Large intestine (tissue), 12 donors: ENCODE measurements at places on chromosomes 4 and X.

DNA sequence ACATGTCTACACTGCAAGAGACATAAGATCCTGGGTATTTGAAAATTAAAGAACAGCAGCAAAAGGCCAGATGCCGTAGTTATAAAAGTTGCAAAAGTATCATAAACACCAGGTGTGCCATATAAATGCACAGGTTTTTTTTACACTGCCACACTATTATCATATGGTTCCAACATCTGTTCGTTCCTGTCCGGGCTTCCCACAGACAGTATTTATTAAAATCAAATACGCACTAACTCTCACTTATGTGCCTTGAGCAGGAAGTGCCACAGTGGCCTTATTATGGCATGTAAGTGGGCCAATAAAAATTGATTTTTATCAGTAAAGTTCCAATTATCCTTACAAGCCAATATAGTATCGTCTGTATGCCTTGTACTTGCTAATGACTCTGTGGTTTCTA lies 873.2 kb downstream of the RPA4 start:
- DNase-seq = peak; percentile 7

- DNase-seq = no peak
These were observed 121.4 kb downstream of the RNF150 start for GRCh38 chr4:141011901-141012315.

DNA sequence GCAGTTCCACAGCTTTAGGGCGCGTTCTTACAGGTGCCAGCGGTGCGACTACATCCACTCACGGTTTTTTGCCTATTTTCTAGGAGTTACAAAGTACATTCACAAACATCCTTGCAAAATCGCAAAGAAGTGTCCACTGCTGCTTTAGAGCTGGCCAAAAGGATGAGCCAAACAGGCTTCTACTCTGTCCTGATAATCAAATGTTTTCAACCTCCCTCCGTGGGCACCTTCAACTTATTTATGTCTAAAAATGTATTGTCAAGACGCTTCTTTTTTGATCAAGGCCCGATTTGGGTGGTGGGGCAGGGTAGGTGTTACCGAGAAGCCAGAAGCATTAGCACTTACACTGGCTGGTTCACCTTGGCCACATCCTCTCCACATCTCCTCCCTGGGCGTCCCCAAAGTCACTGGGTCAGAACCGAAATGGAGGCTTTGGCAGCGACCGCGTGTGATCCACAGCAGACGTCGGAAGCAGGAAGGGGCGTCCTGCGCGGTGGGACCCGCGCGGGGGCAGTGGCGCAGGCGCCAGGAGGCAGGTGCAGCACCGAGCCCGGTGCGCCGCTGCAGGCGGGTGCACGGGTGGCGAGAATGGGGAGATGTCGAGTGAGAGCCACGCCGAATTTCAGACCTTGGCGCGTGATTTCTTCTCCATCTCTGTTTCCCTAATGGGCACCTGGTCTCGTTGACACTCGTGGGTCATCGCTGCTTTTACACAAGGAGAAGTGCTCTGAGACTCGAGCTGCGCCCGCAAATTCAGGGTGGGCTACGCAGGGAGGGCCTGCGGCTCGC lies 16.9 kb downstream of the NKX3-2 start:
- DNase-seq = no peak

DNA sequence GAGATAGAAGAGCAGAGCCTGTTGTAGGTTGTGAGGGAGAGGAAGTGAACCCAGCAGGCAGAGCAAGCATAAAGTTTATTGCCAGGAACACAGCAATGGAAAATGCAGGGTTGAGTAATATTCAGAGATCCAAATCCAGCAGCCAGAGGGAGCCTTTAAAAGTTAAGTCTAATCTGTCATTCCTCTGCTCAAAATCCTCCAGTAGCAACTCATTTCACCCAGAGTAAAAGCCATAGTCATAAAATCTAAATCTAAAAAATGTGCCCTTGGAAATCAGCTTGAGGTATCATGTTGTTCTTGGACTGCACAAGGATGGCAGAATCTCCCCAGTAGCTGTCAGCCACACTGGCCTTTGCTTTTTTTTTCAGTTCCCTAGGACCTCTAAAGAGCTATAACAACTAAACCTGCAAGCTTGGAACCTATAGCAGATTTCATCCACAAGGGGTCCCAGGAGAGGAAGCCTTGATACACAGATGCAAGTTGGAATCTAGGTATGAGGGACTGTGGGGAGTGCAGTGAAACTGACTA lies 62.9 kb upstream of the FRAS1 start:
- no peak for DNase-seq

- no peak for DNase-seq
These were observed 6.0 kb upstream of the CENPE start for GRCh38 chr4:103204111-103204510.

DNA sequence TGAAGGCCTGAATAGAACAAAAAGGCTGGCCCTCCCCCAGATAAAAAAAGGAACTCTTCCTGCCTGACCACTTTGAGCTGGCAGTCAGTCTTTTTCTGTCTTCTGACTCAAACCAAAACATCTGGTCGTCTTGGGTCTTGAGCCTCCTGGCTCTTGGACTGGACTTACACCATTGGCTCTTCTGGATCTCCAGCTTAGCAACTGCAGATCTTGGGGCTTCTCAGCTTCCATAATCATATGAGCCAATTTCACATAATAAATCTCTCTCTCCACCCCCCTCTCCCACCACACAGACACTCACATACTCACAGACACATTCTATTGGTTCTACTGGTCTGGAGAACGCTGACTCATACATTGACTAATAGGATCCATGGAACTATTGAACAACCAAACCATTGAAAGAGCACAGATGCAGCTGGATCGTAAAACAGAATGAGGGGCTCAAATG lies 15.6 kb upstream of the CWH43 start:
- DNase-seq = no peak

GRCh38 chrX:64190136-64190740 lies 15.3 kb downstream of the AMER1 start:
- DNase-seq = no peak

DNA sequence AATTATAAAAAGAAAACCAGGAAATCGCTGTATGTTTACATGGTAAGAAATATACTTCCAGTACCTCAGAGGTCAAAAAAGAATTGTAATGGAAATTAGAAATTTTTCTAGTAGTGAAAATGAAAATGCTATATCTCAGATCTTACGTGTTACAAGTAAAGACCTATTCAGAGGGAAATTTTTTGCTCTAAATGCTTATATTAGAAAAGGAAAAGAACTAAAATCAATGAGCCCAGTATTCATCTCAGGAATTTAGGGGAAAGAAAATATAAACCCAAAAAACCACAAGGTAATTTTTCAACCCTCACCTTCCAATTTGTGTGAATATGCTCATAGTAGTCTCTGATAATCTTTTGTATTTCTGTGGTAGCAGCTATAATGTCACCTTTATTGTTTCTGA lies 145.6 kb downstream of the RAP1GDS1 start:
- no peak for DNase-seq

DNA sequence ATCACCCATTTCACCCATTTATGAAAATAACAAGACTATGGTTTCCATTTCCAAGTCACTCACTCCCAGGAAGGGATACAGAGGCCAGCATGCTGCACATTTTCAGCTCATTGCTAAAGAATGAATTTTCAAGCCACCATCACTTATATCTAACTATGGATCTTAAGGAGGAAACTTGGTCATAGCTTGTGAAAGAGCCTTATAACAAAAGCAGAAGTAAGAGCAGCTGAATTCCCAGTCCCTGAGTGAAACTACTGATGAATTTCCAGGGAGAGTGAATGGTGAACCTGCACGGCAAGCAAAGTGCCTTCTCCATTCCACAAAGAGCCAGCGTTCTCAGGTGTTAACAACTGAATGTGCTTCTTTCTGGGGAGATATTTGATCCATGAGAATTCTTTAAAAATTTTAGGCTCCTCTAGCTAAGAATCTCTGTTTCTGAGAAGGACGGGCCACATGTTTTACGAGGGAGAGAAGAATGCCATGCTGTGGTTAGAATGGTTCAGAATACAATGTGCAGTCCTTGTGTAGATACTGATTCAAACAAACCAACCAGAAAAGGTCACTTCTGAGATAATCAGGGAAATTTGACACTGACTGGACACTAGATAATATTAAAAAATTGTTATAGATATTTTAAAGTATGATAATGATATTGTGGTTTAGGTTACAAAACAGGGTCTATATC lies 24.0 kb downstream of the BTC start:
- DNase-seq = no peak

DNA sequence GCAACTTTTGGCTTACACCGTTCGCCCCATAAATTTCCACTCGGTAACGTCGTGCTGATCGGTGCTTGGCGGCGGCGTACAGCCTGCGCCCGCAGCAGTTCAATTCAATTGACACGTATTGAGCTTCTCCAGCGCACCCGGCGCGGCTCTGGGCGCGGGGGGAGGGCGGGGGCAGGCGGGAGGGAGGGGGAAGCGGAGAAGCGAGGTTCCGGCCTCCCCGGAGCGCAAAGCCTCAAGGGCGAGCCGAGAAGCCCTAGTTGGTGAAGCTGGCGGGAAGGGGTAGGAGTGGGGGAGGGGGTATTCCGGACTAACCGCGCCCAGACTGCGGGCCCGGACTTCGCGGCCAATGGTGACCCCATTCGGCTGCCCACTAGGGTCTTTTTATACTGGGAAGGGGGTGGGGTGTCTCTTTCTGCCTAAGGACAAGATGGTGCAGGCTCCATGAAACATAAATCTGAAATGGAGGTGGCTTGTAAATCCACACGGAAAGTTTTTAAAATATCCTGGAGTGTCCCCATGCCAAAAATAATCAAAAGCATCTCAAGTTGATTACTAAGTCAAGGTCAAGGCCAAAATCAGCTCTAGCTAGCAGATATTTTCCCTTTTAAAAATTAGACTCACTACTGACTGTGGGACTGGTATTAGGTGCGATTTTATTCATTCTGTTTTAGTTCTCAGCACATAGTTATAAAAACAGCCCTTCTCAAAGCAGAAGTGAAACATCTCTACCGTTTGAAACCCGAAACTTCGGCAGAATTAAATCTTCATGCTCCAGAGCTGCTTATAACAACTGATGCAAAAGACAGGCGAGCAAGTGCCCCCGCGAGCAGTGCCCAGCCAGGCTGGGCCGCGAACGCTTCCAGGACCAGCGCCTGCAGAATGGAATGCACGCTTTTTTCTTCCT lies 1.5 kb upstream of the BCOR start:
- no peak for DNase-seq

DNA sequence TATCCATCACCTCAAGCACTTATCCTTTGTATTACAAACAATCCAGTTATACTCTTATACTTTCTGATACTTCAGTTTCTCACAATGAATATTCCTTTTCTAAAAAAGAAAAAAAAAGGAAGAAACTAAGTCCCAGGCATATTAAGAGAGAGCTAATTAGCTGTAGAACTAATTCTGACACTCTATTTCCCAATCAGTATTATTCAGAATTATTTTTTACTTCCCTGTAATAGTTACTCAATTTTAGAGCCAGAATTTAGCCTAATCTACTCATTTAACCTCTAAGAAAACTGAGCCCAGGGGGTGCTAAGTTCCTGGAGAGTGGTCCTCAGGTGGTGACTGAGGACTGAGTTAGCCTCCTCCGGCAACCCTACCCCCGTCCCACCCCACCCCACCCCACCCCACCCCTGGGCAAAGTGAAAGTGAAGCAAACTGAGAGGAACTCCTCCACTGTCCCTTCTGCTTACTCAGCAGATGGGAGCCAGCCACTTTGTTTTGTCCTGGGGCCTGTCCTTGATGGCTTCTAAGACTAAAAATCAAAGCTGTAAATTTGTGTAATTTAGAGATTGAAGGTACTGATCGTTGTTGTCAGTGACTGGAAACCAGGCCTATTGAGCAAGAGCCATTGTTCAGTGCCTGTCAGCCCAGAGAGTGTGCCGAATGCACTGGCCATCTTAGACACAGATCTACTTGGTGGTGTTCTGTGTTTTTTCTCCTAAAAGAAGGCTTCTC lies 162.1 kb downstream of the CBR4 start:
- peak; percentile 26 for DNase-seq

DNA sequence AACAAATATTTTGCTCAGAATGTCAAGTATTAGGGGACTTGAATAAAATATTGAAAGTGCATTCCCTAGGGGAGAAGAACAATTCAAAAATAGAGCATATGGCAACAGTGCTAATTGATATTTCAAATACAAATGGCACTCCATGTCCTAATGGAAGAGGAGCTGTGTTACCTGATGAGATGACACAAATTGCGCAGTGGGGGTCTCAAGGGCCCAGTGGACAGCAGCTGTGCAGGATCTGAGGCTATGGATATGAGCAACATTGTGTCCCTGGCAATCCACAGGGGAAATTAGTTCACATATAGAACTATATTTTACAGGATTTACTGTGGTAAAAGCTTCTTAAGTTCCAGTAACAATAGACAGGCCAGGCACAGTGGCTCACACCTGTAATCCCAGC lies 17.4 kb upstream of the USP46 start:
- DNase-seq = no peak

- DNase-seq = no peak
These were observed 6.1 kb upstream of the HCCS start for GRCh38 chrX:11105080-11105479.

GRCh38 chrX:101918751-101919150 lies 13.1 kb downstream of the ZMAT1 start:
- DNase-seq = no peak
